Fibroblast of lung (primary cell): ENCODE measurements at places on chromosomes 11 and 22. TPM values are rescaled to one million over a fixed set of nuclear protein-coding genes. Genes with fewer than 3 reads are reported as not detected.

The CASTOR1 gene
- total RNA-seq, result 5.0 and 5.6 TPM in 2 replicates

The MS4A6A gene
- not detected in 2 replicates for total RNA-seq

The INSC gene
- 0.77 and 8.3 TPM in 2 replicates for total RNA-seq

The CHKA gene
- 8.0 and 8.4 TPM in 2 replicates for total RNA-seq

The GPR83 gene
- total RNA-seq, result not detected in 2 replicates

The RNF169 gene
- total RNA-seq, result 24.4 and 32.2 TPM in 2 replicates

The YPEL1 gene
- total RNA-seq, result 1.5 and 2.3 TPM in 2 replicates

The WNT7B gene
- under 0.01 and 0.17 TPM in 2 replicates for total RNA-seq

The BDNF gene
- total RNA-seq, result 6.4 and 16.7 TPM in 2 replicates

The THAP7 gene
- 25.9 and 26.3 TPM in 2 replicates for total RNA-seq

The DRD2 gene
- not detected in 2 replicates for total RNA-seq

The RASSF10 gene
- not detected in 2 replicates for total RNA-seq

The LRP4 gene
- 1.3 TPM in 2 replicates for total RNA-seq

The TEX54 gene
- total RNA-seq, result not detected in 2 replicates

GRCh38 chr11:2955906-2956476 is 26.8 kb upstream of the PHLDA2 start:
- no peak for DNase-seq

DNA sequence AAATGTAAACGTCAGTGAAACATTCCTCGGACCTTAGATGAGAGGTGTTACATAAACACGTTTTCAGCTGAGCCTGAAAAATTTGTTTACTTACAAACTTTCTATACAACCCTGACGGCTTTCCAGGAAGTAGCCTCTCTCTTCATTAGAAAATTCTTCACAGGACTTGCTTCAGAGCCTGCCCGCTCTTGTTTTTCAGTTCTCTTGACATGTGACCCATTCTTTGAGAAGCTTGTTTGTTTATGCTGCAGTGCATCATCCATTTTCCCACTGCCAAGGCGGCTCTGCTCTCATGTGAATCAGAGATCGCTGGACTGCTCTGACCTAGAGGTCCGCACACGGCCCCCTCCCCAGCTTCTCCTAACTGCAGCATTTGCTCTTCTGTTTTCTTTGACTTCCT is 47.9 kb upstream of the ARHGAP42 start:
- DNase-seq, result peak; percentile 84

DNA sequence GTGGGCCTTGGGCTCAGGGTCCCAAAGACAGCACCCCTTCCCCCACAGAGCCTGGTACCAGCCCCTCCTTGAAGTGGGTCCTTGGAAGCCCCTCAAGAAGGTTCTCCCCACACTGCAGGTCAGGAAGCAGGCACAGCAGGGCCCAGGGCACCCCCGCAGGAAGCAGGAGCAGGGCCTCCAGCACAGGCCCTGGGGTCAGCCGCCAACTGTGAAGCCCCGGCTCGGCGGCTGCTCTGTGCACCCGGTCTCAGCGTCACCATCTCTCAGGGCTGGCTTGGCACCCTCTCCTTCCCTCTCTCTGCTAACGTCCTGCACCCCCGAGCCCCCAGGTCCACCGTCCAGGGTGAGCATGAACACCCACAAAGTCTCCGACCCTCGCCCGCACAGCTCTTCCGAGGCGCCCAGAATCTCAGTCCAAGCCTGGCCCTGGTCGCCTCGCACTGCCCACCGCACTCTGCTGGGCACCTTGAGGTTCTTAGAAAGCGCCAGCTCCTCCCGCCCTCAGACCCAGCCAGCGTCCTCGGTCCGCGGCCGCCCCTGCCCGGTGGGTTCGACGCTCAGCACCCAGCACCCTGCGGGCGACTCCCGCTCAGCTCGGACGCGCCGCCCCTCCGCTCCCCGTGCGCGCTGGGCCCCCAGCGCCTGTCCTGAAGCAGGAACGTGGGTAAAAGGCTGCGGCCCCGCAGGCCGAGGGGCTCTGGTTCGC is 1.4 kb upstream of the SIGIRR start:
- DNase-seq, result no peak

GRCh38 chr11:78876676-78877075 is 302.0 kb upstream of the NARS2 start:
- no peak for DNase-seq

DNA sequence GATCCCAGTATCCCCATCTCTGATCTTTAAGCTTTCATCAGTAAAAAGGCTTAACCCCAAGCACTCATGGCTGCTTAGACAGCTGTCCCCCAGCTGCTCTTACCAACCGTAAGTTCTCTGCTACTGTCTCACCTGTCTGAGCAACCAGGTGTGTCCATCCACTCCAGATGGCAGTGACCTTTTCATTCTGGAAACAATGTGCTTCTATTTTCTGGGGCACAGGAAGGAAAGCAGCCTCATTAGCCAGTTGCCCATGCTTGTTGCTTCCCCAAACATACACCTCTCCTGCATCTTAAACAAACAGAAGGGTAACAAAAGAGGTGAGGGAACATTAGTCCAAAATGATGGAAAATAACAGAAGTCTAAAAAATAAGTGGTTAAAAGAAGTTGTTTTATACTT is 24.4 kb downstream of the SERGEF start:
- DNase-seq, result no peak

DNA sequence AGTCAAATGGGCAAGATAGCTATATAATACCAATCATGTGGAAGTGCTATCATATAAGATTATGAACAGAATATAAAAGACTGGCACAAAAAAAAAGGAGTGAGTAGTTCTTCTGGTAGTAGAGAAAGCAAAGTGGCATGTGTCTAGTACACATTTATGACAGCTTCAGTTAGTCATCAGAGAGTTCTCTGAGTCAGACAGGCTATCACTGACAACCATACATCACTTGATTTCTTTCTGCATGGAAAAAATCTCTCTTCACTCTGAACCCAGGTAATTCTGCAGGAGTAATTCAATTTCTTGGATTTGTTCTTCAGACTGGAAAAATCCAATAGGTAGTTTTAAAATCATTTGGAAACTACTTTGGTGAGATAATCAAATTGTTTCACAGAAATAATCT is 286.8 kb upstream of the ANO3 start:
- peak; percentile 12 for DNase-seq

GRCh38 chr11:88439356-88439755 is 101.8 kb upstream of the CTSC start:
- DNase-seq, result no peak

DNA sequence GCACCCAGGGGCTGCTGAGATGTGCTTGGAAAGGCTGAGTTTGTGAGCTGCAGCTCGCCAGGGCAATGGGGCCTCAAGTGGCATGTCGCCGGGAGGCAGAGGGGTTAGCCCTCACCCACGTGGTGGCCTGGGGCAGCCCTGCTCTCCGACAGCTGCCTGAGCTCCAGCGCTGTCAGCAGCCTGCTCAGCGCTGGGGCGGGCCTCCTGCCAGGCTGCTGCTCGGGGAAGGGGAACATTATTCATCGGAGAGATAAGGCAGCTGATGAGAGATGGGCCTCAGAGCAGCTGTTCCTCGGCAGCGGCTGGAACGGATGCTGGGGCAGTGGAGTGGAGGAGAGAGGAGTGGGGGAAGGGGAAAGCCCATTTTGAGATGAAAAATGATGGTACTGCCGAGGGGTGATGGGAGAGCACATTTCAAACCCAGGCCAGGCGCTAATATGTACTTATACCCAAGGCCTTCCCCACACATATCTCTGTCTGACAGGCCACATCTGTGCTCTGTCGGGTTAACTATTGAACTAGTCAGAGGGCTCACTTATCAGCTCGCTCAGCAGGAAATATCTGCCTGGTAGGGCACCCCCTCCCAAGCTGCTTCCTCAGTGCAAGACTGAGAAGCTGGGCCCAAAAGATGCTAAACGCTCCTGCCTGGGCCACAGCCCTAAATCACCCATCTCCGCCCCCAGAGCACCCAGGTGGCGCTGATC is 79.5 kb downstream of the TIMP3 start:
- peak; percentile 90 for DNase-seq

- DNase-seq, result peak; percentile 56
These were observed 60.2 kb downstream of the SMIM38 start for GRCh38 chr11:69215784-69216415.

DNA sequence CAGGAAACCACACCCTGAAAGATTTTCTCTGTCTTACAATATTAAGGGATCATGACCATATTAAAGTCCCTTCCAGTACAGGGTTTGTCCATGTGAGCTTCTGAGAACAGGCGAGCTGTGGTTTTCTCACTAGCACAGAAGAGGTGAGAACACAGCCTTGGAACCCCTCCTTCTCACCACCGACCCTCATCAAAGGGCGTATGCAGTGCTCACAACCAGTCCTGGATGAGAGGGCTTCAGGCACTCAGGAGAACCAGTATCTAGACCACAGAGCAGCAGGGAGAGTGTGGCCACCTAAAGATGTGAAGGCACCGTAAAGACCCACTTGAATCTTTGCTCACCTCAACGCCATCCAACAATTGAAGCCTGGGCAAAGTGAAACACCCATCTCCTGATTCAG is 397.0 kb downstream of the ETS1 start:
- no peak for DNase-seq

- DNase-seq, result no peak
These were observed 463.3 kb downstream of the BUD13 start for GRCh38 chr11:116309446-116309845.

GRCh38 chr22:20435436-20436306 is 2.0 kb downstream of the SCARF2 start:
- DNase-seq, result no peak

- peak; percentile 45 for DNase-seq
These were observed 61.0 kb downstream of the TNRC6B start for GRCh38 chr22:40238425-40239344.

- DNase-seq, result no peak
These were observed 43.8 kb downstream of the TRMU start for GRCh38 chr22:46379066-46379930.

- no peak for DNase-seq
These were observed 75.6 kb downstream of the BRD1 start for GRCh38 chr22:49751966-49752597.

GRCh38 chr11:3103076-3103475 is 45.9 kb upstream of the CARS1 start:
- no peak for DNase-seq

- no peak for DNase-seq
These were observed 17.5 kb downstream of the GLB1L2 start for GRCh38 chr11:134349109-134349801.

- DNase-seq, result no peak
These were observed 76.8 kb upstream of the SHANK2 start for GRCh38 chr11:71329165-71329510.

- DNase-seq, result peak; percentile 57
These were observed 17.8 kb upstream of the WNT7B start for GRCh38 chr22:45994491-45995404.
